ENCODE measurements at places on chromosomes 1 and 21.

- DNase-seq = no peak
Observed at GRCh38 chr1:51575406-51576084, 41.3 kb upstream of the OSBPL9 start.

DNA sequence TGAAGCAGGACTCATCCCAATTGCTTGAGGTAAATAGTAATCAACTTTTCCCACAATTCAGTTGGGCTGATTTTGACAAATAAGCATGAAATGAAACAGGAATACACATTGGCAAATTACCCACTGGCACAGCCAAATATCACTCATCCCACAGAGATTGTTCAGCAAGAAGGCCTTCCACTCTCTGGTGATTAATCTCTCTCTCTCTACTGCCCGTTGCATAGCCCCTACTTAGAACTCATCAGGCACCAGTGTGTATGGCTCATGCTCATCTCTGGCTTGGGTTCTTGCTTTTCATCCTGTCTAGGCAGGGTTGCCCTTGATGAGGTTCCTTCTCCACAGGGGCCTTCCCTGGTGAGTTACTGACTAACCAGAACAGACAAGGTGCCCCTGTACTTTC, 1.1 kb downstream of the BSDC1 start:
- DNase-seq = no peak

DNA sequence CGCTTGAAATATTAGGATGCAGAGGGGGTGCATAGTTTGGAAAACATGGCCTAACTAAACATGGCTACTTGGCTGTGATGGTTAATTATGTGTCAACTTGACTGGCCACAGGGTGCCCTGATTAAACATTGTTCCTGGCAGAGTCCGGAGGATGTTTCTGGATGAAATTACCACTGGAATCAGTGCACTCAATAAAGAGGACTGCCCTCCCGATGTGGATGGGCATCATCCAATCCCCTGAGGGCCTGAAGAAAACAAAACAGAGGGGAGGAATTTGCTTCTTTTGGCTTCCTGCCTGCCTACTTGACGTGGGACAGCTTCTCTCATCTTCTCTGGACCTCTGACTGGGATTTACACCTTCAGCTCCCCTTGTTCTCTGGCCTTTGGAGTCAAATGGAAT, 79.1 kb upstream of the KCNE2 start:
- no peak for DNase-seq

- no peak for DNase-seq
Observed at GRCh38 chr1:159040893-159041724, 31.4 kb downstream of the IFI16 start.

- no peak for DNase-seq
Observed at GRCh38 chr1:35932158-35932636, 1.3 kb downstream of the AGO3 start.

GRCh38 chr1:233569636-233570035, 44.3 kb upstream of the KCNK1 start:
- DNase-seq = no peak

DNA sequence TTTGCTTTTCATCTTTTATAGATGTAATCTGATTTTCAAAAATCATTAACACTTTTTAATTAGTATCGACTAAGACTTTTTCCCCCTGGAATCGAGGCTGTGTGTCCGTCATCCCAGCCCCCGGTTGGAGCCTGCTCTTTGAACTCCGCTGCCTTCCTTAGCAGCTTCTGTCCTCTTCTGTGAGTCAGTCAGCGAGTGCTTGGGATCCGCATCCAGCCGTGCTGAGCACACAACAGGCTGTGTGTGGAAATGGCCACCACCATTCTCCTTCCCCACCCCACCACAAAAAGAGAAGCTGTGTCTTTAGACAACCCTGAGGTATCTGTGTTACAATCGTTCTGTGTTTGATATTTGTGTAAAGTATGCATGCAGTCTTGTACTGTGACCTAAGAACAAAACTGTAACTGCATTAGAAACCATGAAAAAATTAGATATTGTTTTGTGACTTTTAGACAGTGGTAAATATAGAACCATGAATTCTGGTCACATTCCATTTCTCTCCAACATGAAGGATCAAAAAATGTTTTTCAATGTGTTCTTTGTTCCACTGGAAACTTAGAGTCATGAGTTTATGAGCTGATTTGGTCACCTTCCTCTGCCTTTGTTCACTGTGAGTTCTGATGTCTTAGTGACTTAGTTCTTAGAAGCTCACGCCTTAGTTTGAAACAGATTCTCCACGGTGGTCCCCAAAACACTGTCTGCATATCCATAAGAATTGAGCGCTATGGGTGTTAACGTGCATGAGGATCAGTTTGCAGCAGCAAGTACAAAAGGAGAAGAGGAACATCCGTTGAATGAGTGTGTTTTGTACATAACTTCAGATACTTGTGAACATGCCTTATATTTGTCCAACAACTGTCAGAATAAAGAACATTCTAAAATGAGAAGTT, 64.7 kb downstream of the VPS26C start:
- DNase-seq = no peak

GRCh38 chr1:226625832-226626576, 77.4 kb downstream of the STUM start:
- no peak for DNase-seq

- DNase-seq = no peak
Observed at GRCh38 chr1:218865591-218865990, 308.1 kb upstream of the LYPLAL1 start.

- no peak for DNase-seq
Observed at GRCh38 chr1:91523482-91523881, 22.8 kb downstream of the CDC7 start.

- DNase-seq = peak; percentile 54
Observed at GRCh38 chr1:29379443-29380073, 143.2 kb downstream of the PTPRU start.

DNA sequence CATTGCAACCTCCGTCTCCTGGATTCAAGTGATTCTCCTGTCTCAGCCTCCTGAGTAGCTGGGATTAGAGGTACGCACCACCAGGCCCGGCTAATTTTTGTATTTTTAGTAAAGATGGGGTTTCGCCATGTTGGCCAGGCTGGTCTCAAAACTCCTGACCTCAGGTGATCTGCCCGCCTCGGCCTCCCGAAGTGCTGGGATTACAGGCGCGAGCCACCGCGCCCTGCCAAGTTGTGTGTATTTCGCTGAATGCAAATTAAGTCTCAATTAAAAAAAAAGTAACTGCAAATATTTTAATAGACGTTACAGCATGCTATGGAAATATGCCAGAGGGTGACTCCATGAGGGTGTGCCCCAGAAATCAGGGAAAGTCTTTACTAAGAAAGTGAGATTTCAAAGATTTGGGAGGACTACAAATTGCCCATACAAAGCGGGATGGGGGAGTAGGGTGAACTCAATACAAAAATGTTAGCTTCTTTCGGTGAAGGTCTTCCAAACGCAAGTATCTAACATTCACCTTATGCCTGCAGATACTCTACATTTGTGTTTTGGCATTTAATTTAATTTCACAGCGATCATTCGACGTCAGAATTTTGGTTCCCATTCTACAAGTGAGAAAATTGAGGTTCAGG, 85.6 kb downstream of the NKAIN1 start:
- no peak for DNase-seq

DNA sequence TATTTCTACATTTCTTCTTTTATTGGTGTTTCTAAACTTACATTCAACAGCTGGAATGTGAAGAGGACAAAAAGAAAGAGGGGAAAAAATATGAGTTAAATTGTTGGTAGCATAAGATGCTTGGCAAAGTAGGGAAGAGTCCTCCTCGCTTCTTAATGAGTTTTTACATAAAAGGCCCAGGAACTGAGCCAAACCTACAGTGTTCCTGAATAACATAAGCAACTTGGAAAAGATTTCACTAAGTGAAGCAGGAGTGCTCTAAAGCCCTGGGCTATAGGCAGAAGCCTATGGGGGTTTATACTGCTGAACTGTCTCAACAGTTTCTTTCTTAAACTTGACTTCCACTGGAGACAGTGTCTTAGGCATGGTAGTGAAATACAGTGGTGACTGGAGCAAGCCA, 115.0 kb upstream of the USP25 start:
- DNase-seq = no peak

- no peak for DNase-seq
Observed at GRCh38 chr1:42692461-42692860, 10.2 kb downstream of the YBX1 start.

GRCh38 chr1:174761901-174762585, 237.7 kb upstream of the CACYBP start:
- no peak for DNase-seq

DNA sequence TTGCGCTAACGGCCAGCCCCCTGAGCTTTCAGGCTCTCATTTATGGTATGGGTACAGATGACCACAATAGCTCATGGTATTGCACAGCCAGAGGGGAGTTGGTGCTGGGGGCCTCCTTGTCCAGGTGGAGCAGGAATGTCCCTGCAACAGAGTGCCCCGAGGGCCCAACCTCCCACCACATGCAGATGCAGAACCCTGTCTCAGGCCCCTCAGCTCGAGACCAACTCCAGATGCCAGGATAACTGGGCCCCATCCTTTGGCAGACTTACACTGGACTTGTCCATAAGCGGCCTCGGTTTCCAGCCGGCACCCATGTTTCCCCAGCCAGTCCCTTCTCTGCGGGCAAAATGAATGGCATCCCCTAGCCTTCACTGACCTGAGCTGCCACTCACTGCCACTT, 67.1 kb downstream of the VWA5B1 start:
- no peak for DNase-seq

DNA sequence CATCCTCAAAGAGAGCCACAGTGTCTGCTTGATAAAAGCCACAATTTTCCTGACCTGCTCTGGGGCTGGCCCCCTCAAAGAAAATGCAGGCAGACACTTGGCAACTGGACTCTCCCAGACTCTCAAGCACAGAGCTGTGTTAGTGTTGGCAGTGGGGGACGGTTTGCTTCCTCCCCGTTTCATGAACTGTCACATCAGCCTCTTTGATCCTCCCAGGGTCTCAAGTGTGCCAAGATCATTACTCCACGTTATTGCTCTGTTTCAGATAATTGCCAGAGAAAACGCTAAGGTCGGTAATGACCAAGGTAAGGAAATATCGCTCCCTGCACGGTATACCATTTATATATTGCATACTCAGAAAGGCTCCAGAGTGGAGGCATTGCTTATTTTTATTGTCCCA, 138.8 kb downstream of the NTMT2 start:
- DNase-seq = no peak

DNA sequence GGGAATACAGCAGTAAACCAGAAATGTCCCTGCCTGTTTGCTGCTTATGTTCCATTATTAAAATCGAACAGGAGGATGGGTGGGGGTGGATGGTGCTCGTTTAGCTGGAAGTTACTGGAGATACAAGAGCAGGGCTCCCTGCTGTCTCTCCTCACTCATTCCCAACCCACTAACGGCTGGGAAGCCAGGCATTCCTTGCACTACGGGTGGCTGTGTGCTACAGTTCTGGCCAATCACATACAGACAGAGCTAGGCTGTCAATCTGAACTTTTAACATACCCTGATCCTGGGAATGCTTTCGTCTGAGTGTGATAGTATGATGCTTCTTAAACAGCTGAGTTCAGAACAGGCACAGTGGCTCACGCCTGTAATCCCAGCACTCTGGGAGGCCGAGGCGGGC, 7.0 kb downstream of the SIPA1L2 start:
- DNase-seq = no peak

DNA sequence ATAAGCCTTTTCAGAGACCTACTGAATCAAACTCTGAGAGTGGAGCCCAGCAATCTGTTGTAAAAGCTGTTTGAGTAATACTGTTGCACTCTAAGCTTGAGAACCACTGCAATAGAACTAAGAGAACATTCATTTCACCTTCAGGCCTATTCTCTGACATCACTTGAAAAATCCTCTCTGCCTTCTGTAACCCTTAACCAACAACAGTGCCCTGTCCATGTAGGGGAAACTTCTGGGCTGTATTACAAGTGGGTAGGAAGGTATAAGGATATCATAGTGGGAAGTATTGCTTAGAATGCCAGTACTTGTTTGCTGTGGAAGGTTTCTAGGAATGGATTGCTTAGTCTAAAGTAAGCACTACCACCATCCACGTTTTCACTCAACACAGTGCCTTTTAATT, 42.9 kb downstream of the SH3GLB1 start:
- no peak for DNase-seq

DNA sequence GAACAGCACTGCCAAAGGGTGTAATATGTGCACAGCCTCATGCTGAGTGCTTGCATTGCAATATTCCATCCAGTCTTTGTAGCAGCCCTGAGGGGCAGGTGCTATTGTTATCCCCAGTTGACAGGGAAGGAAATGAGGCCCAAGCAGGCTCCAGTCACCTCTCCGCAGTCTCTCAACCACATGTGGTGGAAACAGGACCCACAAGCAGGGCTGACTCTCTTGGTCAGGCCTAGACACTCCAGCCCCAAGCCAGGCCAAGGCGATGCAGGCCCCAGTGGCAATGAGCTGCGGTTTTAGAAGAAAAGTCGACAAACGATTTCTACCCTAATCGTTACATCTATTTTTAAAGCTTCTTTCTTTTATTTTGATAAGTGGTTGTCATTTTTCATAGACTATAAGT, 52.6 kb upstream of the GADD45A start:
- DNase-seq = no peak

DNA sequence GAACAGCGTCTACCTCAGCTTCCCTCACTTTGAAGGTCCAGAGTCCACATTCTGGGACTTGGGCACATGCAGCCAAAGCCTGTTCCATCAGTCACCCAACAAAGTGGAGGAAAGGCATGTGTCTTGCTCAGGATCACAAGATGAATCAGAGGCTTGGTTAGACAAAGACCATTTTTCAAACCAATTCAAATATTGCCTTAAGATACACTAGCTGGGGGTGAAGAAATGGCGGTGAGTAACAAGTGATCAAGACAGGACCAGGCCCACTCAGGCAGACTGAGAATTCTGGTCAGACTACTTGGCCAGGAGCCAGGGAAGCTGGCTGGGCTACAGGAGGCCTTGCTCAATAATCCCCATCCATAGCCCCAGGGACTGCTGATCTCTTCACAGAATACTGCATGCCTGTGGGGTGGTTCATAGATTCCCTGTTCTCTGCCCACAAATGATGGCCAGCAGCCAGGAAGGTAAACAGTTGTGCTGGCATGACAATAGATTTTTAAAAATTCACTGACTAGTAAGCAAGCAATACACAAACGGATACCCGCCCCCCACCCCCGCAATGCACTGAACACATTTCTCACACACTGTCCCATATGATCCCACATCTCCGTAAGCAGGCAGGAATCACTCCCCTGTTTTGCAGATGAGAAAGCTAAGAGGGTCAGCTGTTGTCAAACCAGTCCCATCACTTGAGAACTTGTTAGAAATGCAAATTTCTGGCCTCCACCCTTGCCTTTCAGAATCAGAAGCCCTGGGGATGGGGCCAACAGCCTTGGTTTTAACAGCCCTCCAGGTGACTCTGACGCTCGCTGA, 27.2 kb downstream of the ERI3 start:
- DNase-seq = peak; percentile 81

DNA sequence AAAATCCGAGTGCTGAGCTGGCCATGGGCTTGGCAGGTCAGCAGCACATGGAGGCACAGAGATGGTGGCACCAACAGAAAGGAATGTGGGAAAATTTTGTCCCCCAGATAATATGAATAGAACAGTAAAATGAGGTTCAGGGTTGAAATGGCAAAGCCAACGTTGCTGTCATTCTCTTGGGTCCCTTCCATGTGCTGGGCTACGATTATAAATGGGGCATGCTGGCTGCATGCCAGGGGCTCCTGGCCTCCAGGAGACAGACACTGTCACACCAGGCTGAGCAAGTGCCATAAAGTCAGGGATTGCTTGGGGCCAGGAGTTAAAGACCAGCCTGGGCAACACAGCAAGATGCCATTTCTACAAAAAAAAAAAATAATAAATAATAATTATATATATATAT, 77.1 kb downstream of the TOMM20 start:
- DNase-seq = peak; percentile 80
